ENCODE measurements at places on chromosomes 1 and 21.

- DNase-seq: no peak
Measured at GRCh38 chr21:44840771-44841170, 22.9 kb upstream of the SUMO3 start.

- no peak for DNase-seq
Measured at GRCh38 chr21:28635541-28635940, 357.1 kb downstream of the LTN1 start.

GRCh38 chr1:32100807-32101708 is 6.8 kb upstream of the KPNA6 start:
- no peak for DNase-seq

DNA sequence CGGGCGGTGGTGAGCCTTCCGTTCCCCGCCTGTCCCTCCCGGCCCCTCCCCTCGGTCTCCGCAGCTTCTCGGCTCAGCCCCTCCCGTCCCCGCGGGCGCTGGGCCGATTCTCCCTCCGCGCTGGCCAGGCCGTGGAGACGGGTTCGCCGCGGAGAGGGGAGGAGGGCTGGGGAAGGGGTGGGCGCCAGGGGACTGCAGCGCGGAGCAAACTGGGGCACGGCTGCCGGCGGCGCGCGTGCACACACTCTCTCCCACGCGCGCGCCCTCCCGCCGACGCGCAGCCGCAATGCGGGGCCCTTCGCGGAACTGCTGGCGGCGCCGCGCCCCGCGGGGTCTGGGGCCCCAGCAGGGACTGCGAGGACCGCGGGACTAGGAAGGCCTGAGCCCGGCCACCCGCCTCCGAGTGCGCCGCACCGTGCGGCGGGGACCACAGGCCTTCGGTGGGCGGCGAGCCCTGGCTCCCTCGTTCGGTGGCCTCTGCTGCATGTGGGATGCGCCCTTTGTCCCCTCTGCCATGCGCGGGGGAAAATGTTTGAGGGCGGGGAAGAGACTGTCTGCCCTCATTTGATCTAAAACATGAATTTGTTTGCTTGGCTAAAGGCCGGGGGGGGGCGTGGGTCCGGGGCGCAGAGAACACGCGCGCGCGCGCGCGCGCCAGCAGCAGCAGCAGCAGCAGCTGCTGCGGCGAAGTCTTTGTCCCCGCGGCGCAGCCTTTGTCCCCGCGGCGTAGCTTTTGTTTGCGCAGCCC is 90.7 kb upstream of the VAMP3 start:
- DNase-seq: peak; percentile 38

DNA sequence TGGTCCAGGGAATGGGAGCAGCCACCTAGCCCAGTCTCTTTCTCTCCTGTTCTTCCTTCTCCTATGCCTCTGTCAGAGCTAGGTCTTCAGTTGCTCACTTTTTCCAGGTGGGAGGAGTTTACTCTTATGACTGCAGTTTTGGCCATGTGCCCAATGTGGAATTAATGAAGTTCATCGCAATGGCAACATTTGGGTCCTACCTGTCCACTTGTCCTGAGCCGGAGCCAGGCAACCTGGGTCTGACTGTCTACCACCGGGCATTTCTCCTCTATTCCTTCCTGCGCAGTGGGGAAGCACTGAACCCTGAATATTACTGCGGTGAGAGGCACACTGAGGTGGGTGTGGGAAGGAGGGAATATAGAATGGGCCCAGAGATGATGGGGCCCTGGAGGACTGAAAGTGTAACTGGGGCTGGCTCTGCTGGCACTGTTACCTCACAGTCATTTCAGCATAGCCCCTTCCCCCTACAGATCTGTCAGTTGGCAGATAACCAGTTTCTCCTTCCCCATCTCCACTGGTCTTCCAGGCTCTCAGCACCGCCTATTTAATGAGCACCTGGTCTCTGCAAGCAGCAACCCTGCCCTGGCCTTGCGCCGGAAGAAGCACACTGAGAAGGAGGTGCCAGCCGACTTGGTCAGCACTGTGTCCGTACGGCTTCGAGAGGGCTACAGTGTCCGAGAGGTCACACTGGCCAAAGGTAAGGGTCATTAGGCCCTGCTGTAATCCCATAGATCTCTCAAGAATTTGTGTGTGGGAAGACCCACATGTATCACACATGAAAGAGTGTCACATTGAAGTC is 30.1 kb downstream of the SZT2 start:
- no peak for DNase-seq

- no peak for DNase-seq
Measured at GRCh38 chr1:43251024-43251423, 18.8 kb upstream of the TMEM125 start.

DNA sequence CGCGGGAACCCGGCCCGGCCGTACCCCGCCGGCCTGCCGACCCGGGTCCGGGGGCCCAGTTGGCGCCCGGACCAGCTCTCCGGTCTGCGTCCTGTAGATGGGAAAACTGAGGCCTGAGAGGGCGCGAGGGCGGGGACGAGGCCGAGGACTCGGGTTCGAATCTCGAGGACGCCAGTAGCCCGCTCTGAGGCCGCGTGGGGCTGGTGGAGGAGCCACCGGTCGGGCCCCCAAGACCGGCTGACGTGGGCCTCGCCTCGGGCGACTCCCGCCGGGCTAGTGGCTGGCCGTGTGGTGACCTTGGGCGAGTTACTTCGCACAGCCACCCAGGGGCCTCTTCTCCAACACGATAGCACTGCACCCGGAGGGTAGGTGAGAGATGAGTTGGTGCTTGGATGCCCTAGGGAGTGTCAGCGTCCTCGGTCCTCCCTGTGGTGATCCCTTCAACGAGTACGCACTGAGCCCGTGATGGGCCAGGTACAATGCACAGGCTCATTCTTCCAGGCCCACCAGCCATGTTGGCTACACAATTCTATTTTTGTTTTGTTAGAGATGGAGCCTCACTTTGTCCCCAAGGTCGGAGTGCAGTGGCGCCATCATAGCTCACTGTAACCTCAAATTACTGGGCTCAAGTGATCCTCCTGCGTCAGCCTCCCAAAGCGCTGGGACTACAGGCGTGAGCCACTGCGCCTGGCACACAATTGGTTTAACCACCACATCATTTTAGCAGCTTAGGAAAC is 404 bp upstream of the SCMH1 start:
- DNase-seq: no peak

DNA sequence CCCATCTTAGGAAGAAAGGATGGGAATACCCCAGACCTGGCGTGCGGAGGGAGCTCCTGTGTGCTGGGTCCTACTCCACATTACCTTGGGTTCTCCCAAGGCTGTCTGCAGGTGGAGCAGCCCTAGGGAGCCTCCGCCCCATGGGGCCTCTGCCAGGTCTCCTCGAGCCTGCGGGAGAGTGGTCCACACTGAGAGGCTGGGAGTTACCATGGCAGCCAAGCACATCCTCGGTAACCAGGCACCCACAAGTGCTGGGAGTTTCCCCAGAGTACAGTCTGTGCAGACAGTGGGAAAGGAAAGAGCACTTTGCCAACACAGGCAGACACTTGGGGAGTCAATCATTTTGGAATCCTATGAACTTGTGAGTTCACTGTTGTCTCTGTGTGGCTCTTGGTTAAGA is 249.4 kb downstream of the DYRK1A start:
- no peak for DNase-seq

GRCh38 chr1:223621312-223621734 is 44.2 kb downstream of the CAPN8 start:
- DNase-seq: no peak

- no peak for DNase-seq
Measured at GRCh38 chr1:165371588-165372225, 15.2 kb upstream of the LMX1A start.

GRCh38 chr1:115116512-115116911 is 27.2 kb upstream of the TSPAN2 start:
- no peak for DNase-seq

GRCh38 chr1:65195495-65196417 is 47.8 kb downstream of the AK4 start:
- DNase-seq: no peak

- DNase-seq: no peak
Measured at GRCh38 chr1:9399510-9400424, 107.1 kb downstream of the SPSB1 start.

DNA sequence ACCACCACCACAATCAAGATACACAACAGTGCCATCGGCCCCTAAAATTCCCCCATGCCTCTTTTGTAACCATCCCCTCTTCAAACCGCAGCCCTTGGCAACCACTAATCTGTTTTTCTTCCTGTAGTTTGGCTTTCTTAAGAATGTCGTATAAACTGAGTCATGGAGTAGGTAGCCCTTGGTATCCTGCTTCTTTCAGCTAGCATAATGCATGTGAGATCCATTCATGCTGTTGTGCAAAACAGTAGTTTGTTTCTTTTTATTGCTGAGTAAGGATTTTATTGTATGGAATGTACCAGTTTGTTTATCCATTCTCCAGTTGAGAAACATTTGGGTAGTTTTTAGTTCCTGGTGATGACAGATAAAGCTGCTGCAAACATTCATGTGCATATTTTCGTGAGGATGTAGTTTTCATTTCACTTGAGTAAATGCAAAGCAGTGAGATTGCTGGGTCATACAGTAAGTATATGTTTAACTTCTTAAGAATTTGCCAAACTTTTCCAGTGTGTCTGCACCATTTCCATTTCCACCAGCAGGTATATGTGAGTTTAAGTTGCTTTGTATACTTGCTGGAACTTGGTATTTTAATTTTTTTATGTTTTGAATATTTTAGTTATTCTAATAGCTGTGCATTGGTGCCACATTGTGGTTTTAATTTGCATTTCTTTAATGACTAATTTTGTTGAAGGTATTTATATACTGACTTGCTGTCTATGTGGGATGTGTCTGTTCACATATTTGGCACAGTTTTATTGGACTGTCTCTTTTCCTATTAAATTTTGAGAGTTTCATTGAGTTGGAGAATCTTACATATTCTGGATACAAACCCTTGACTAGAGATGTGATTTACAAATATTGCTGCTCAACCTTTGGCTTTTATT is 148.4 kb upstream of the MAP1LC3C start:
- no peak for DNase-seq

- DNase-seq: no peak
Measured at GRCh38 chr1:211345719-211346118, 19.1 kb downstream of the TRAF5 start.

DNA sequence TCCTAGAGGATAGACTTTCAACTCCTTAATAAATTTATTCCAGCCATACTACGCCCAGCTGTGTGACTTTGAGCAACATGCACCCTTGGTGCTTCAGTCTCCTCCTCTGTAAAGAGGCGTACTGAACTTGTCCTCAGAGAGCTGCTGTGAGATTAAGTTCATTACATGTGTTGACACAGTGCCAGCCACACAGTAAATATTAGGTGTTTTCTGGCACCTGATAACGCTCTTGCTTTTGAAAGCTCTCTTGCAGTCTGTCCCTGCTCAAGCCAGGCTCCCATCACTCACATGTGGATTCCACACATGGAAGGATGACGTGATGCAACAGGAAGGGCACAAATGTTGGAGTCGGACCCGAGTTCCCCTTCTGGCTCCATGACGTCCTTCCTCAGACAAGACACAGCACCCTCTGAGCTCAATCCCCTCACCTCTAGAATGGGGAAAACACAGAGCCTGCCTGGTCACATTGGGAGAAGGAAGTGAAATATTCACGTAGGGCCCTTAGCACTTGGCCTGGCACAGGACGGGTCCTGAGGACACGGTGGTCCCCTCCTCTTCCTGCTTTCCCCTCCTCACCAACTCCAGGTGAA is 7.7 kb downstream of the IFNLR1 start:
- DNase-seq: no peak

DNA sequence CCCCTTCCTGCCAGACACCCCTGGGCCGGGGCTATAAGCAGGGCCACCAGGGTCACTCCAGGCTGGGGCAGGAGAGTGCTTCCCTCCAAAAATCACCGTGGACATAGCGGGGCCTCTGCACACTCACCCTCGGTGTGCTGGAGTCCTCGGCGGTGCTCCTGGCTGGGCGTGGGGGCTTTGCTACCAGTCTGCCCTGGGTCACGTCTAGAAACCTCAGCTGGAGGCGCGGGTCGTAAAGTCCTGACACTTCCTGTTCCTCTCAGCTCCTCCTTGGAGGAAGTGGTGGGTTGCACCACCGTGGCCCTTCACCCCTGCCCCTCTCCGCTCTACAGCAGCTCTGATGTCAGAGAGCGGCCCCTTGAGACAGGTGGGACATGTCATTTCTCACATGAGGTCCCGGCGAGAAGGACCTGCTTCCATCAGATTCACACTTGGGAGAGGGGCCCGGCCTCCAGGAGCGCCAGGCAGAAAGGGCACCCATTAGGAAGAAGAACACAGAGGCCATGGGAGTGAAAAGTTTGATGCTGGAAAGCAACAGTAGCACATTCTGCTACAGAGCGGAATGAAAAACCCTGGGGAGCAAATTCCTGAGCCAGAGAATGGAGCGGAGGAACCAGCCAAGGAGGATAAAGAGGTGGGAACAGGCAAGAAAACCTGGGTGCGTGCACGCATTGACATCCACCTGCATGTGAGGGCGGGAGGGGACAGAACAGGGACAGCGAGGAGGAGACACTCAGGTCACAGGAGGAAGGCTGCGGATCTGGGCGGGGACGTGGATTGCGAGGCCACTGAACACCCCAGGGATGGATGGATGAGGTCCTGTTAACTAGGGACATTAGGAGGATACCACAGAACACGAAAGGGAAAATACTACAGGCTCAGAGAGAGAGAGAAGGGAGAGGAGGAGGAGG is at the start of gene ITGB2:
Gene ITGB2, minus strand, starts transcription at position 206 of the 911 bp plus-strand sequence. CDS start 10,117 bp downstream, outside the sequence.
- DNase-seq: peak; percentile 39

- no peak for DNase-seq
Measured at GRCh38 chr1:108671143-108671542, 10.2 kb upstream of the HENMT1 start.

DNA sequence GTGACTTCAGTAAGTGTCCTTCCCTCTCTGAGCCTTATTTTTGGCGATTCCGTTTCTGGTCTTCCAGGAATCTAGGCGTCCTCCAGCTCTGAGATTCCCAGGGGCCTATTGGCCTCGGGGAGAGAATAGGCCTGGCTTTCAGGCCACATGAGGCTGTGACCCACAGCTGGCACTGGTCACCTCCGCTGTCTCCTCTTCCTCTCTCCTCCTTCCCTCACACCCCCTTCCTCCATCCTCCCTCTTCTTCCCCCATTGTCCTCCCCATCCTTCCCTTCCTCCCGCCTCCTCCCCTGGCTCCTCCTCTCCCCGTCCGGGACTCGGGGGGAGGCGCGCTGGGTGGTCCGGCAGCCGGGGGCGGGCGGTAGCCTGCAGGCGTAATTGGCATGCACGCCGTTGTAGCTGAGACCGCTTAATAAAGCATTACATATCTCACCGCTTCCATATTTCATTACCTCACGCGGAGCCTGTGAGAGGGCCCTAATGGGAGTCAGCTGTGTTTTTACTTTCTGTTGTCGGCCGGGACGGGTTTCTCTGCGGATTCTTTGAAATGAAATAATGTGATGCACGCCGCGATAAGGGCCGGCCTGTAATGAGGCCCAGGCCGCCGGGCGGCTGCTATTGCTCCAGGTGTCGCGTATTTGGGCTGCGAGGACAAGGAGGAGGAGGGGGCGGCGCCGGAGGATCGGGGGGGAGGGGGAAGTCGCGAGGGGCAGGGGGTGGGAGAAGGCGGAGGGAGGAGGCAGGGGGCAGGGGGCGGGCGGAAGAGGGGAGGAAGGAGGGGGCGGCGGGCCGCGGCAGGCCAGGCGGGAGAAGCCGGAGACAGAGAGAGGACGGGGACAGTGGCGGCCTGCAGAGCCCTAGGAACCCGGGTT is 95.3 kb downstream of the FOXD2 start:
- no peak for DNase-seq
